ENCODE measurements at places on chromosomes 11 and 22.

- DNase-seq, result no peak
Observed at GRCh38 chr22:41368543-41369423, 13.0 kb upstream of the TEF start.

DNA sequence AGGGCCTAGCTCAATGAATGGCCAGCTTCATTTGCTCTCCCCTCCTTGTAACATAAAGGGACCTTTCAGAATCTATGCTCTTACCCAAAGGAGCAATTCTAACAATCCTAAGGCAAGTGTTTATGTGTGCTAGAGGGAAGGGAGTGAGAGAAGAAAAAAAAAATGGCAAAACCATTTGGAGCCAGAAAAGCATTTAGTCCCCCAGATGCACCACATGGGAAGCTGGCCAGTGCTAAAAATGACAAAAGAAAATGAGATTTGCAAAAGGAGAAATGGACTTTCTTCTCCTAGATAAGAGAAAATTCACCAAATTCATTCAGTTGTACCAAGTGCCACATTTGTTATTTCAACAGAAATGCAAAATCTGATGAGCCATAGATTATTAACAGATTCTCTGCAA, 52.8 kb downstream of the SERGEF start:
- no peak for DNase-seq

- DNase-seq, result no peak
Observed at GRCh38 chr11:59801160-59801706, 9.3 kb downstream of the MRPL16 start.

- DNase-seq, result no peak
Observed at GRCh38 chr11:117232911-117233409, 489 bp downstream of the RNF214 start.

DNA sequence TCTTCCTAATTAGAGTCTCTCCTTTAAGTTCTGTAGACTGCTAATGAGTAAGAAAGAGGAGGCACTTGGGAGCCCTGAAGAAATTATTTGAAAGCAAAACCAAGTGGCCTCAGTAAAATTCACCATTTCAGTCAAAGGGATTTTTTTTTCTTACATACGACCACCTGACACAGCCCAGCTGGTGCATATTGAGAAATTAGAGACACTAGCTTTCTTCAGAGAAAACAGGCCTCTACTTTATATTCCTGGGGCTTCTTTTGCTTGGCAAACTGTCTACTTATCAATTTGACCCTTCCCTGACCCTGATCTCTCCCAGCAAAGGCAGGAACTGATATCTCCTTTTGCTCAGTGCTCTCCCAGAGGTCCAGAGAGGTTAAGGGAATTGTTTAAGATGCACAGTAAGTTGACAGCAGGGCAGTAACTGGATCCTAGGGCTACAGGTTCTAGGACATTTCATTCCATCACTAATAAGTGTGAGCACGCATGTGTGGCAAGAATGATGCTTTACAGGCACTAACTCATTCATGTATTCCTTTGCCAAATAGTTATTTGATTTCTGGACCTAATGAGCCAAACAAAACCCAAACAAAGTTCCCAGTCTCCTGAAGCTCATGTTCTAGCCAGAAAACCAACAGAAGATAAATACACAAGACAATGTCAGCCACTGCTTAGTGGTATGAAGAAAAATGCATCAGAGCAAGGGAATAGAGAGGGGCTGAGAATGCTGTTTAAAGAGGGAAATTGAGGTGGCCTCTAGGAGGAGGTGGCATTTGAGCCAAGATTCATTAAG, 467.6 kb downstream of the SOX6 start:
- DNase-seq, result no peak

GRCh38 chr11:22859756-22860155, 518 bp downstream of the CCDC179 start:
- DNase-seq, result no peak

DNA sequence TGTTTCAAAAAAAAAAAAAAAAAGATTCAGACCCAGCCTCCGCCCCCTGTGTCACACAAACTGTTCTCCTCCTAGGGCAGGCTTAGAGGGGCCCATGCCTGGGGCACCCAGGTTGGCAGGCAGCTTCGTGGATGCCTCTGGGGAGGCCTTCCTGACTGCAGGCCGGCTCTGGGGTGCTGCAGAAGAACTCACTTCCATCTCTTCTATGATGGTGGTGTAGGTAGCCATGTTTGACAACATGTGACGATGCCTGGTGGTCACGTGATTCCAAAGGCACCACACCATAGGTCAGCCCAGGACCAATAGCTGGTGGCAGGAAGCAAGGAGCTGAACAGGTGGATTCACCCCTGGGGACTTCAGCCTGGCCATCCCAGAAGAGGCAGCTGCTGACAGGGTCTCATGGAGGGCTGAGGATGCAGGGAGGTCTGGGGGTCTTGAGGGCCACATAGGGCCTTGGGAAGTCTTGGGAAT, 24.1 kb upstream of the CELSR1 start:
- DNase-seq, result no peak

GRCh38 chr11:73003088-73003487, 139.0 kb downstream of the FCHSD2 start:
- no peak for DNase-seq

- no peak for DNase-seq
Observed at GRCh38 chr22:39381930-39382329, 17.6 kb upstream of the TAB1 start.

DNA sequence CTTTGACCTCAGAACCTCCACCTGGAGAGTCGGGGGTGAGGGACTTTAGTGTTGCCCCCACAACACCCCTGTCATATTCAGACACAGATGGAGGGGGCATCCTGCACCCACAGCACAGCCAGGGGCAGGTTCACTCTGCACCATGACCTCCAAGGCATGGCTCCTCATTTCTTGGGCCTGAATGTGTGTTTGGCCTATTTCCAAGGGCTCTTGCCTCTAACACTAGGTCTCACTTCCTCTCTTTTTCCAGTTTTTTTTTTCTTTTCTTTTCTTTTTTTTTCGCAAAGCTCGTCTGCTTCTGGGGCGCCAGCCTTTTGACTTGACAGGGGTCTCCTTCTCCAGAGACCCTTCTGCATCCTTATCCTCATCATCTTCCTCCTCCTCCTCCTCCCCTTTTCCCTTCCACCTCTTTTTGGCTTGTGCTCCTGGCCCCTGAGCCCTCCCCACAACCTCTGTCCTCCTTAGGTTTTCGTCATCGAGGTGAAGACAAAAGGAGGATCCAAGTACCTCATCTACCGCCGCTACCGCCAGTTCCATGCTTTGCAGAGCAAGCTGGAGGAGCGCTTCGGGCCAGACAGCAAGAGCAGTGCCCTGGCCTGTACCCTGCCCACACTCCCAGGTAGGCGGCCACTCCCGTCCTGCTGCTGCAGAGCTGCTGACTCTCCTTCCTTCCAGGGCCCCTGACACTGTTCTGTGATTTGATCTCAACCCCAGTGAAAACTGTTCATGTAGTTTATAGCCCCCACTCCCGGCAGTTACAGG, 3.8 kb downstream of the NCF4 start:
- DNase-seq, result no peak

- DNase-seq, result no peak
Observed at GRCh38 chr22:20426259-20426615, 11.4 kb downstream of the SCARF2 start.

DNA sequence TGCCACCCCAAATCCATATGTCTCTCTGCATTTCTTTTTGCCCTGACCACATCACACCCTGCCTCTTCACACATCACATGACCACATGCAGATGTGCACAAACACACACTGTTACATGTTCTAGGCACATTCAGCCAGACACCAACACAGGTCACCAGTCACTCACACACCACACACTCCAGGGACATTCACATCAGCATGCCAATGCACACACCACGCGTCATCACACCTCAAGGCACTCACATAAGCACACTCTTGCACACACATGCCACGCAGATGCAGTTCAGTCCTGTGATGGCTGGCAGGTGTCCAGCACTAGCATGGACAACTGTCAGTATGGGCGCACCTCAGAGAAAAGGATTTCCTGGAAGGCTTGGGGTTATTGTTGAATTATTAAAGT, 77.0 kb upstream of the MYOD1 start:
- DNase-seq, result no peak

- no peak for DNase-seq
Observed at GRCh38 chr11:126350836-126351235, 4.7 kb upstream of the ST3GAL4 start.

GRCh38 chr22:49155770-49156580, 671.7 kb downstream of the BRD1 start:
- no peak for DNase-seq

DNA sequence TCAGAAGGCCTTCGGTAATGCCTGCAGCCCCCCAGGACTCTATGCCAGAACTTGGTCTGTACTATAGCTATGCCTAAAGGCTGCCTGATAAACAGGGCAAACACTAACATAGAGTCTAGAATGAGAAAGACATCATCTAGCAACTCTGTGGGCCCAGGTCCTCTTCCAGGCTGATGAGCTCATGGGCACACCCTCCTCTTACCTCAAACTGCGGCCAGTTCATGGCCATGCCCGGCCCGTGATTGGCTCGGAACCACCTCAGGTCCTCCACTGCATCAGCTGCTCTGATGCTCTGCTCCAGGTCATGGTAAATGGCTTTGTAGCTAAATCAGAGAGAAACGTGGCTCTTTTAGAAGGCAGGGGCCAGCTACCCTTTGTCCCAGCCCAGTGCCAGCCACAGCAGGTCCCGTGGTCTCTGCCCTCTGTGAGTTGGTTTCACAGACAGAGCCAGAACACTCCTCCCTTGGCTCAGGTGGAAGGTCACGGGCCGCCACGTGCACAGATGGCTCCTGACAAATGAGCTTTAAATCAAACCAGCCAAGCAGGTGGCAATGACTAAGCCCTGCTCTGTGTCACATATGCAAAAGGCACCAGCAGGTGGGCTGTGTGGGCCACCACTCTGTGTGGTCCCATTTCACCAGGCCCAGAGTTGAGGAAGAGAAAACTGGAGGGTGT, 25.0 kb upstream of the ARFGAP3 start:
- no peak for DNase-seq

GRCh38 chr11:60197442-60197841, 14.6 kb upstream of the MS4A6A start:
- no peak for DNase-seq

DNA sequence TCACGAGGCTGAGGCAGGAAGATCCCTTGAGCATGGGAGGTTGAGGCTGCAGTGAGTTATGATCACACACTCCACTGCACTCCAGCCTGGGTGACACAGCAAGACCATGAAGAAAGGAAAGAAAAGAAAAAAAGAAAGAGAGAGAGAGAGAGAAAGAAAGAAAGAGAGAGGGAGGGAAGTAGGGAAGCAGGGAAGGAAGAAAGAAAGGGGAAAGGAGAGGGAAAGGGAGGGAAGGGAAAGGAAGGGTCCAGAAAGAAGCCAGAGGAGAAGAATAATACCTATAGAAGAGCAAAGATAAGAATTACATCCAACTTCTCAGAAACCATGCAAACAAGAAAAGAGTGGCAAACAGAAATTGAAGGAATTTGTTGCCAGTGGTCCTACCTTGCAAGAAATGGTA, 17.2 kb upstream of the ZFTA start:
- DNase-seq, result no peak

- no peak for DNase-seq
Observed at GRCh38 chr11:14774721-14775120, 117.3 kb downstream of the CYP2R1 start.

- DNase-seq, result no peak
Observed at GRCh38 chr11:276219-276618, 2.0 kb upstream of the NLRP6 start.

- no peak for DNase-seq
Observed at GRCh38 chr11:2688381-2689231, 11.2 kb downstream of the KCNQ1OT1 start.

- DNase-seq, result no peak
Observed at GRCh38 chr22:47089796-47090460, 327.5 kb downstream of the TBC1D22A start.

DNA sequence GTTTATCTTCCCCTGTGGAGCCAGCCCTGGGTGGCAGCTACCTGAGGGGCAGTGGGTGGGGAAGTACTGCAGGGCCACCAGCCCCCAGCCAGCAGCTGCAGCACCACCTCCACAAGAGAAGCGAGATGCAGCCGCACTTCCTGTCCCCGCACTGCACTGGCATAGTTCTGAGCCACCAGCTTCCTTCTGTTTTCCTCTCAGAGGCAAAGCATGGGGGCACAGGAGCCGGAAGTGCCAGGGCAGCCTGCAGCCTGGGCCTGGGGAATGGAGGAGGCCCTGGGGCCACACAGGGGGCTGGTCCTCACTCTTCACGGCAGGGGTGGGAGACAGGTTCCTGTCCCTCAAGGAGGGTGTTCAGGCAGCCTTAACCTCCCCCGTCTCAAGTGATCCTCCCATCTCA, 11.9 kb upstream of the SH3BP1 start:
- no peak for DNase-seq

DNA sequence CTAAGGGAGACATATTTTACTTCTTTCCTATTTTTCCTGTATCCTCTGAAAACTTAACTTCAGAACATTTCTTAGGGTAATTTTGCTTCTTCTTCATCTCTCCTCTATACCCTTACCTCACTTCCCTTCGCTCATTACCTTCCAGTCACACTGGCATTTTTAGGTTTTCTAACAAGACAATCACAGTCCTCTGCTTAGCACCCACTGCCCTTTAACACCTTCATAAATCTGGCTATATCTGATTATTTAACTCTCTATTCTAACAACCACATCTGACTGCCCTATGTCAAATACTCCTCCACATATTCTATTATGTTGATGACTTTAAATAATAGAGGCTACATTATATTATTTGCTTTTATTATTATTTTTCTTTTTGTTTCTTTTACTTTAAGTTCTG, 1058.0 kb upstream of the CNTN5 start:
- no peak for DNase-seq

DNA sequence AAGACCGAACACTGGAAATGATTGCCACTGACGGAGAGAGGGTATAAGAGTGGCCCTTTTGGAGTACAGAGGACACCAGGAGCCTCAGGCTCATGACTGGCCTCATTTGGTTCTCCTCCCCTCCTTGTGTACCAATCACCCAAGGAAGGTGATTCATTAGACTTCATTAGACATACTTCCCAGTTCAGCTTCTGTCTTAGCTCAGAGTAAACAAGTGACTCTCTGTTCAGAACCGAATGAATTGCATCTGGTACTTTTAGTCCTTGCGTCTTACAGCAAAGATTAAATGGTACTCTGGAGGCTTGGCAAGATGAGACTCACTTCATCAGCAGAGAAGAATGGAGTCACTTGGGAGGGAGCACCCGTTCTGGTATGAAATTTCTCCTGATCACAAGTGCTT, 75.2 kb downstream of the ZNRF3 start:
- no peak for DNase-seq

DNA sequence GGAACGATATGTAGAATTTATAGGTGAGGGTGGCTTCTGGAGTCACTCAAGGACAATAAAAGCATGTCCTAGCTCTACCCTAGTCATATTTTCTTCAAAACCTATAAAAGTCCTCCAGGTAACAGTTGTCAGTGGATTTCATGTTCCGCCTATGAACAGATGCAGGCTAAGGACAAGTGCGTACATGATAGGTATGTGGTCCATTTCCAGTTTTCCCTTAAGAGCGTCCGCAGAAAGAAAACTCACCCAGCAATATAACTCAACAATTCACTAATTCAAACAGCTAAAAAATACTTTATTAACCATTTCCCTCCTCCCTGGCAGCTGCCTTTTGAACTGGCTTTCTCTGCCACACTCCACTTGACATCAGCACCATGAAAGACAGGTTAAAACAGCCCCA, 50.2 kb upstream of the CCDC34 start:
- DNase-seq, result no peak

- no peak for DNase-seq
Observed at GRCh38 chr22:29901354-29901753, 18.4 kb downstream of the MTMR3 start.

GRCh38 chr11:126419801-126420697, 64.6 kb downstream of the ST3GAL4 start:
- DNase-seq, result no peak
